ENCODE measurements at places on chromosomes 2 and 18.

DNA sequence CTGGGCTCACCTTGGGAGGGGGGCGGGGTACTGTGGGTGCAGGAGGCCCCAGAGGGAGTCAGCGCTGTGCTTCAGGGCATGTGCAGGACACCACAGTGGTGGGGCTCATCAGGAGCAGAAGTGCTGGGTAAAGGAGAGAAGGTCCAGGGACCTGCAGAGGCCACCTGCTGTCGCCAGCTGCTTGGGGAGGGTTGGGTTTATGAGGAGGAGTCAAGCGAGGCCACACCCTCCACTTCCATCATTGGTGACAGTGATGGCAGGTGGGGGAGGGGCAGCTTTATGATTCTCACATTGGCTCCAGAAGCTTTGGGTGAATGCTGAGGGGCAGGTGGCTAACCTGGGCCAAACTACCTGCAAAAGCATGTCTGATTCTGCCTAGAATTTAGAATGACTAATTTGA, 392.6 kb downstream of the HRH4 start:
- no peak for DNase-seq

DNA sequence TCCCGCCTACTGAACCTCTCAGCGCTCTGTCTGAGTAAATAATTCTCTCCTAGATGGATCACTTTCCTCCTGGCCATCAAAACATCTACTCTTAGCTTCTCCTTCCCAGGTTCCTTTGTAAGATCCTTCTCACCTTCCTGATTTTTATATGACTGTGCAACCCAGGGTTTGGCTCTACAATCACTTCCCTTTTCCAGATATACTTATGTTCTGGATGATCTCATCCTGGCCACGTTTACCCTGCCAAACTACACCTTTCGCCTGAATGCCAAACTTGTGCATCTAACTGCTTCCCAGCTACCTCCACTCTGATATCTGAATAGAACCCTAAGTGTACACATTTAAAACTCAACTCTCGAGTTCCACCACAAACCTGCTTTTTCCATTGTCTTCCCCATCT, 290.5 kb upstream of the REV1 start:
- DNase-seq: no peak

- no peak for DNase-seq
These were observed 10.5 kb upstream of the ST3GAL5 start for GRCh38 chr2:85899284-85899683.

- no peak for DNase-seq
These were observed 9.5 kb downstream of the HK2 start for GRCh38 chr2:74843433-74843832.

DNA sequence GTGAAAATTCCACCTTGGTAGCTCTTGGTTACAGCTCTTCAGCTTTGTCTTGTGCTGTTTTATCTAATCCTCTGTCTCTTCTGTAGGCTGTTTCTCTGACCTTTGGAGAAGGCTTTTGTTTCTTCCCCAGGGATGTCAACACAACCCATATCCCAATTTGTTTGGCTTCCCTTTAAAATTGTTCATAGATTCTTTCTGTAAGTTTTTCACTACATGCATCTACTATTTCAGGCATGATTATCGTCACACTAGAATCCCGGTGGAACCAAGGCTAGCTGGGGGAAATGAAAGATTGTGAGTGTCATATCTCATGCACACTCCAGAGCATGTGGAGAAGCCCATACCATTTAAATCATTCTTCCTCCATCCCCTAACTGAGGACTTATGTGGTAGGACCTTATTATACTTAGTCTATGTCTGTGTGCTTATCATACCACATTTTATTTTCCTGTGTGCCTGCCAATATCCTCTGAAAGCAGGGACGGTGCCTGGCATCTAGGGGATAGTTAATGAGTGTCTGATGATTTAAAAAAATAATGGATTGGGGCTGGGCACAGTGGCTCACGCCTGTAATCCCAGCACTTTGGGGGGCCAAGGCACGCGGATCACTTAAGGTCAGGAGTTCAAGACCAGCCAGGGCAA, 59.9 kb downstream of the CRIM1 start:
- DNase-seq: no peak

GRCh38 chr18:79252904-79253633, 142.7 kb upstream of the NFATC1 start:
- DNase-seq: no peak

DNA sequence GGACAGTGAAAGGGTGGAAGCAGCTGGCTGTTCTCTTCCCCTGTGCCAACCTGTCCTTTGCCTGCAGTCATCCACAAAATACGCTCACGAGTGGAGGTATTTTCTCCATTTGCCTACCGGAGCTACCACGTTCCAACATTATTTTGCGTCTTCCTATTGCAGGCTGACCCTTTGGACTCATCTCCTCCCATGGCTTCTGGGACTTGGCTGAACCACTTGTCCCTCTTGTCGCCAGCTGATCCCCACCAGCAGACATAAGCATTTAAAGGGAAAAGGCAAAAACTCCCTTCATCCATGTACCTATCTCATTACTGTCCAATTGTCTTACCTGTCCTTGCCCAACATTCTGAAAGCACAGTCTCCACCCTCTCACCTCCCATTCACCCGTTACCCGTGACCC, 13.0 kb downstream of the C2orf74 start:
- no peak for DNase-seq

GRCh38 chr2:68980956-68981355, 6.5 kb downstream of the GKN1 start:
- DNase-seq: no peak

- DNase-seq: no peak
These were observed 20.7 kb downstream of the FOSL2 start for GRCh38 chr2:28413152-28413898.

DNA sequence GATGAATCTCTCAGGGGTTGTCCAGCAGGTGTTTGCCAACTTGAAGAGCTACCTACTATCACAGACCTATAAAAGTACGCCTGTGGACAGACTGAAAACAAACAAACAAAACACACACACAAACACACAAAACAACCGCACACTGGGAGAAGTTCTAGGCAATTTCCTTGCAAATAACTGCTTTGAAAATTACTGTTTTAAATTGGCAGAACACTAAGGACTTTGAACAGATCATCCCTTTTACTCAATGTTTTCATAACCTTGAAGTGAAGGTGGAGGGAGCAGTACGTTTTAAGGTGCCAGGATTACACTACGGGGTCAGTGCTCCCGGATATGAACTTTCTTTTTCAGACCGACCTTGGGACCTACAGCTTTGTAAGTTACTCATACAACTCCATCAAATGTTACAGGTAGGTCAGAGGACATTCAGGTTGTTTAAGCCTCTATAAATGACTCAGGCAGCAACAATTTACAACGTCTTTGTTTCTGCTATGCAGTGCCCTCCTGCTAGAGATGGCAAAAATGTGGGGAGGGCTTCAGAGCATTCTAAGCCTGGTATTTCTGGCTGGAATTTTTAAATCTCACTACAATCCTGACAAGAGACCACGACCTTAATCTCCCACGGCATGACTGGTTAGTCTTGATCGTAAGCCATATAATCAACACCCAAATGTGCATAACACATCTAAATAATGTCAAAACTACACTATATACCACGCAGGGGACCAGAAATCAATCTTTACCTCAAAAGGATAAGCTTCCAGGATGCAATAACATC, 1.4 kb upstream of the SLC20A1 start:
- DNase-seq: no peak

DNA sequence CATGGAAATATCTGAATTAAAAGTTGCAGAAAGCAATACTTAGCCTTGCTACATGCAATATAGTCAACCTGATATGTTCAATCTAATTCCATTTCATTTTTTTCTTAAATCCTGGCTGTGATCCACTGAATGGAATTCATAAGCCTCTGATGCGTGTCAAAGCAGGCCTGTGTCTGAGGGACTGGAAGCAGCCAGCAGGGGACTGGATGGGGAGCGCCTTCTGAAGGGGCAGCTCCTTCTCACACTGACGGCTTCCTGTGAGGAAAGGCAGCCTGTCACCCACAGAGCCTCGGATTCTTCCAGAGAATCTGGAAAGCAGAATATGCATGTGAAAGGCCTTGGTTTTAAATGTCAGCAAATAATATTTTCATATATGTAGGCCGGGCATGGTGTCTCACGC, 73.5 kb downstream of the KCNF1 start:
- DNase-seq: no peak

DNA sequence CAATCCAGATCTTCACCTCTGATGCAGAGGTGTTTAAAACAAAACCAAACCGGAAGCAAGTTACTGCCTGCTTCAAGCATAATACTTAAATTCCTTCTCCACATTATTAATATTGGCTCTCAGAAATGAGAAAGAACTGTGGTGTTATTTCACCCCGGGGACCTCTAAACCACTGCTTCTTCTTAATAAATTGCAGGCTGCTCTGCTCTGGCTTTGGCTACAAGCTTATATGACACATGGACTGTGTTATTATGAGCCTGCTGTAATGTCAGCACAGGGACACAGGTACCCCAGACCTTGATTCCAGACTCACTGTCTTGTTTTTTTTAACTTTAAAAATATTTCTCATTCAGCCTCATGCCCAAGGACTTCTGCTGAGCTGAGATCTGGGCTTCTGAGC, 45.1 kb downstream of the ST6GAL2 start:
- no peak for DNase-seq

DNA sequence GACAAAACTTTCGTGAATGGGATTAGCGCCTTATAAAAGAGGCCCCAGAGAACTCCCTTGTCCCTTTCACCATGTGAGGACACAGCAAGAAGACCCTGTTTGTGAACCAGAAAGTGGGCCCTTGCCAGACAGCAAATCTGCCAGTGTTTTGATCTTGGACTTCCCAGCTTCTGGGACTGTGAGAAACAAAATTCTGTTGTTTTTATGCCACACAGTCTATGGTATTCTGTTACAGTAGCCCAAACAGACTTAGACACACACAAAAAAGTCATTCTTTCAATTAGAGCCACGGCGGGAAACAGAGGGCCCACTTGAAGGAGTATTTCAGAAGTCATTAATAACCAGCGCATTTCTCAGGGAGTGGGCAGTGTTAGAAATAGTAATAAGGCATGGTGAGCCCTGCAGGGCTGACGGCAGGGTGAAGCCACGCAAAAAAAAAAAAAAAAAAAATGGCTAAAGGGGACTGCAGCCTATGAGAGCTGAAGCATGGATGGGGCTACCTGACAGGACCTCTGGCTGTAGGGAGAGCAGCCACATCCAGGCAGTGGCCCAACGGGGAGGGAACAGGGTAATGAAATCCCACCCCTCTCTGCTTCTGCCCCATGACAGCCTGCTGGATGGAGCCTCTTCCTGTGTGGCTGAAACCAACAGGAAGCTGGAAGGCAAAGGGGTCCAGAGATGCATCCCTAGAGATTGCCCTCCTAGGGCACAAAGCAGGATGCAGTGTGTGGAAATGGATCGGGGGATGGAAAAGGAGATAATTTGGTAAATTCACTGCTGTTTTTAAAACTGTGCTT, 189.3 kb downstream of the KCNS3 start:
- no peak for DNase-seq

DNA sequence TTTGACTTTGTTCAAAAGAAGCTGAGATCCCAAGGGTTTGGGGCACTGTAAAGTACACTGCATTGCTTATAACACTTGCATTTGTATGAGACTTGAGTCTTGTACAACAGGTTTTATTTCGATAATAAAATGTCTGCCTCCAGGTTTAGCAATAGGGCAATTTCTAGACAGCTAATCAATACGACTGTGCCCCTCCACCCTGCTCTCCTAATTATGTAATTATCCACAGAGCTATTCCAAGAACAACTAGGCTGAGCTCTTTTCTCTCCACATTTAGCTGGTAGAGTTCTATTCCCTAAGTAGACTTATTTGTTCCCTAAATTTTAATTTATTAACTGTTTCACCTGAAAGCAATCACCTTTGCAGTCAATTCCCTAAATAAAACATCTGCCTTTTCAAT, 52.9 kb upstream of the LINC00305 start:
- DNase-seq: no peak

DNA sequence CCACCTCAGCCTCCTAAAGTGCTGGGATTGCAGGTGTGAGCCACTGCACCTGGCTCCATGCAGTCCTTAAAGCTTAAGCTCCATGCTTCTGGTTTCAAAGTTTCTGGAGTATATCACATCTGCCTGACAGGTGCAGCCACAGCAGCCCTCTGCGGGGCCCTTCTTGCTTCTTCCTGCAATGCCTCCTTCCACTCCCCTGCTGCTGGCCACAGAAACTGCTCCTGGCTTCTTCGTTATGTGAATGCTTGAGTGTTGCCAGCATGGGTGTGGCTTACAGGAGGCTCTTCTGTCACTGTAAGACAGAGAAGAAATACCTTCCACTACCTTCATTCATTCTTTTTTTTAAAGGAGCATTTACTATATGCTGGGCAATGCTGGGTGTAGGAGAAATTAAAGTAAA, 10.1 kb upstream of the CCBE1 start:
- no peak for DNase-seq

DNA sequence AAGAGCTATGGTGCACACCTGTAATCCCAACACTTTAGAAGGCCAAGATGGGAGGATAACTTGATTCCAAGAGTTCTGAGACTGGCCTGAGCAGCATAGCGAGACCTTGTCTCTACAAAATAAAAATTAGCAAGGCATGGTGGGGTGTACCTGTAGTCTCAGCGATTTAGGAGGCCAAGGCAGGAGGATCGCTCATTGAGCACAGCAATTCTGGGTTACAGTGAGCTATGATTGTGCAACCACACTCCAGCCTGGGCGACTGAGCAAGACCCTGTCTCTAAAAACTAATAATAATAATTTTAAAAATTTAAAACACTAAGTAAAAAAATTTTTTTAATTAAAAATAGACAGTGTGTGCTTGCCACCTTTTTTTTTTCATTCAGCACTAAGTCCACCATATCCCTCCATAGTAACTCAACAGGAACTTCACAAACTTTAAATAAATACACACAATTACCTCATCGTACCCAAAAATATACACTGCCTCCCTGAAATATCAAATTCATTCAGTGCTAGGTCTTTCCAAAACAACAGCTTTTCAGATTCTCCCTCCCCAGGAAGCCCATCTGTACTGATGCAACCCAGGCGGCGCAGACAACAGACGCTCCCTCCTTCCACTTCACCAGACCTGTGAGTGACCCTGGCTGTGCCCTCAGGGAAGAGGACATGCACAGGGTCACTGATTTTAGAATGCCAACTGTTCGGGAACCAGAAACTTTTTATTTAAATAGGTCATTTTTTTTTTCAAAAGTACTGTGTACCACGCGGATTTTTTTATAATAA, 29.6 kb downstream of the FAM168B start:
- DNase-seq: no peak

DNA sequence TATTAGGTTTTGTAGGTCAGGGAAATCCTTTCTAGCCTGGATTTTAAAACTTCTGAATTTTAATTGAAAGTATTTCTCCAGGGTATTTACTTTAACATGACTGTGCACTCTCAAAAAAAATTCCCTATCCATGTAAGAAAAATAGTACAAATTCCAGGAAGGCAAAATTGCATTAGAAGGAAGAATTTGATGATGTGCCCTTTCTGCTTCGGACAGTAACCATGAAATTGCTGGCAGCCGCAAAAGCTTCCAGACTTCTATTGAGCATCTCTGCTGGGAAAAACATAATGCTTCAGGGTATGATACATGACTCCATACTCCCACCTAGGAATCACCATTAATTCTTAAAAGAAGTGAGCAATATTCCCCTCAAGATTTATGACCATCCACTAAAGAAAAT, 17.2 kb upstream of the KLF7 start:
- DNase-seq: no peak

- DNase-seq: no peak
These were observed 87.1 kb downstream of the NDUFA10 start for GRCh38 chr2:239937866-239938640.

GRCh38 chr18:3448838-3449511, 997 bp upstream of the TGIF1 start:
- no peak for DNase-seq

- DNase-seq: no peak
These were observed 29.3 kb downstream of the FHOD3 start for GRCh38 chr18:36326771-36327170.

GRCh38 chr2:193520709-193521458, 1326.2 kb upstream of the TMEFF2 start:
- no peak for DNase-seq

GRCh38 chr2:170073288-170073687, 104.7 kb upstream of the MYO3B start:
- no peak for DNase-seq
